ENCODE measurements at places on chromosomes 12 and 14.

- peak; percentile 63 for DNase-seq
Observed at GRCh38 chr12:13211859-13212664, 15.5 kb downstream of the EMP1 start.

- no peak for DNase-seq
Observed at GRCh38 chr12:64034901-64035576, 187.1 kb downstream of the KICS2 start.

DNA sequence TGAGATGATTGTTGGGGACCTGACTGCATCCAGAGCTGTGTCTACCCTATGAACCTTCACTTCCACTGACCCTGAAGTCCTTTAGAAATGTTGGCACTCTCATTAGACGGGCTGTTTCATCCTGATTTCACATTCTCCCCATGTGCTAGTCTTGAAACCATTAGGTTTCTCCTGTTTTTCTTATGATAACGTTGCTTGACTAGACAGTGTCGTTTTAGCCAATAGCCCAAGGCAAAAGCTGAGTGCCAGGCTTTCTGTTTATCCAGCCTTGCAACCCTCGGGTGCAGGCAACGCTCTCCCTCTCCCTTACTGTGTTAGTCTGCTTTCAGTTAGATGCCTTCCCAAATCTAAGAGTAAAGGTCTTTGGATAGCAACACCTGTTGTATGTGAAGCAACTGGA lies 30.1 kb downstream of the DACT1 start:
- DNase-seq = no peak

GRCh38 chr12:117513353-117513752 lies 151.9 kb upstream of the NOS1 start:
- no peak for DNase-seq

GRCh38 chr12:6396031-6396430 lies 12.1 kb downstream of the LTBR start:
- DNase-seq = no peak

DNA sequence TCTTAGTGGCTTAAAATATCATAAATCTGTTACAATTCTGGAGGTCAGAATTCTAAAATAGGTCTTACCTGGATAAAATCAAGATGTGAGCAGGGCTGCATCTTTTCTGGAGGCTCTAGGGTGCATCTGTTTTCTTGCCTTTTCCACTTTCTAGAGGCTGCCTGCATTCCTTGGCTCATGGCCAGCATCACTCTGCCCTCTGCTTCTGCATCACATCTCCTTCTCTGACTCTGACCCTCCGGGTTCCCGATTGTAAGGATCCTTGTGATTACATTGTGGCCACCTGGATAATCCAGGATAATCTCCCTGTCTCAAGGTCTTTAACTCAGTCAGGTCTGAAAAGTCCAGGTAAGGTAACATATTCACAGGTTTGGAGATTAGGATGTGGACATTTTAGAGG lies 11.0 kb upstream of the BMP4 start:
- DNase-seq = no peak

- DNase-seq = no peak
Observed at GRCh38 chr12:94080341-94081009, 67.9 kb upstream of the PLXNC1 start.

GRCh38 chr14:85454226-85454813 lies 75.6 kb upstream of the FLRT2 start:
- no peak for DNase-seq

- peak; percentile 71 for DNase-seq
Observed at GRCh38 chr12:121776190-121777098, 17.0 kb downstream of the RHOF start.

DNA sequence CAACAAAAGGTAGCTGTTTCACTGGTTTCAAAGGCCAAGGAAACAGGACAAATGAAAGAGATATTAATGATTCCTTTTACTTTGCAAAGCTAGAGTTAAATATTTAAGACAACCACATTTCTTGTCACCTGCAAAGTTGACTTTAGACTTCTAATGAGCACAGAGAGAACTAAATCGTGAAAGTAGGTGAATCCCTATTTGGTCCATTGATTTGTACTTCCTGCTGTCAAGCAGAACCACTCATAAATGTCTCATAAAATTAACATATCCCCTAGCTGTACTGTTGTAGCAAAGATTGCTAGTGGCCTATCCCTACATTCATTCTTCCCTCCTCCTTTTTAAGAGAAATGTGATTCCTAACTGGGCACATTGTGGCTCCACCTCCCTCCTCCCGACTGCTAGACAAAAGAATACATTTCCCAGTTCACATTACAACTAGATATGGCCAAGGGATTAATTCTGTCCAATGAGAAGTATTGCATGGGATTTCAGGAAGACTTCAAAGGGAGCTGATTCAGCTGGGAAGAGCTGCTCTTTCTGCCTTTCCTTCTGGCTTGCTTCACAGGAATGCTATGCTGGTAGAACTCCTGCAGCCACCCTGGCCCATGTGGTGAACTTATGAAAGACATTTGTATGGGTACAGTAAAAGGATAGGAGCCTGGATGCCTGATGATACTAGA lies 227.5 kb upstream of the ABCD2 start:
- DNase-seq = no peak

- DNase-seq = no peak
Observed at GRCh38 chr14:51836417-51836816, 24.0 kb upstream of the GNG2 start.

DNA sequence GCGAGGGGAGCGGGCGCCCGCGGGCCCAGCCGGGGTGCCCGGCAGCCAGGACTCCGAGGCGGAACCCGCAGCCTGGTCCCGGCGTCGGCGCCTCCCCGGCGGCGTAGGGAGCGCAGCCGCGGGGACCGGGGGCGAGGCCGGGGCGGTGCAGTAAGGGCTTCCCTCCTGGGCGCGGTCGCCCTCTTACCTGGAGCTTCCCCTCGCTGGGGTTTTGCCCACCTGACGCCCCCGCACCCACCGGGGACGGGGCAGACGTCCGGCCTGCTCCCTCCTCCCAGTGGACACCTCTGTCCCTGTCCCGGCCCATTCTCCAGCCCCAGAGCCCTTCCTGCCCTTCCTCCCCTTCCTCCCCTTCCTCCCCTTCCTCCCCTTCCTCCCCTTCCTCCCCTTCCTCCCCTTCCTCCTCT lies 413 bp upstream of the TUBA1C start:
- DNase-seq = no peak

GRCh38 chr12:31582155-31582554 lies 8.8 kb downstream of the DENND5B start:
- DNase-seq = no peak

GRCh38 chr12:127928615-127929571 lies 338.1 kb upstream of the TMEM132C start:
- DNase-seq = no peak

DNA sequence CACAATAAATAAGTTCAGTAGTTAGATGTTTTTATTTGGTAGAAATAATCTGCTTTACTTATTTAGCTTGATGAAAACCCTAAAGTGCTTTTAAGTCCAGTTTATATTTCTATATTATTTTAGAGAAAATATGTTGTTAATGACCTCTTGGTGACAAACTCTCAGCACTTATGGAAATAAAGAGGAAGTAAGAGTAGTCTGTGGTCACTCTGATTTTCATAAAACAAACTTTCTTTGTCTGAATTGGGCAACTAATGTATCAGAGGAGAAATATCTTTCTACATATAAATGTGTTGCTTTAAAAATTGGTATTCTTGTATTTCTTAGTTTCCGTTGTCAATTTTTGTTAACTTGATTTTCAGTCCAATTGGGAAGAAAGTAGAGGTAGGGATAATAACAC lies 878.9 kb upstream of the SEL1L start:
- DNase-seq = no peak

DNA sequence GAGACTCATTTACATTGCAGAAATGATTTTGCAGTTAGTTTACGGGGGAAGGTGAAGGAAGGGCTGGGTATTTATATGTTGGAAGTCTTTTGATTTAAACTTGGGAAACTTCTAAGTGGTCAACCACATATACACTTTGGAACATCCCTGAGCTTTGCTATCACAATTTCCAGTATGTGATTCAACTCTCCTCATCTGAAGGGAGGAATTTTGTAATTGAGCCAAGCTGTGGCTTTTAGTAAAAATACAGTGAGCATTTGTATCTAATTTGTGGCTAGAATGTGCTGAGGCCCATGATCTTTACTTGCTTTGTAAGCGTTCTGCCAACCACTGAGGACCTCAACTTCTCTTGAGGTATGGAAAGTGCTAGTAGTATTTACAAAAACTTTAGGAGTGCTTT lies 235.0 kb upstream of the PDZRN4 start:
- DNase-seq = no peak

DNA sequence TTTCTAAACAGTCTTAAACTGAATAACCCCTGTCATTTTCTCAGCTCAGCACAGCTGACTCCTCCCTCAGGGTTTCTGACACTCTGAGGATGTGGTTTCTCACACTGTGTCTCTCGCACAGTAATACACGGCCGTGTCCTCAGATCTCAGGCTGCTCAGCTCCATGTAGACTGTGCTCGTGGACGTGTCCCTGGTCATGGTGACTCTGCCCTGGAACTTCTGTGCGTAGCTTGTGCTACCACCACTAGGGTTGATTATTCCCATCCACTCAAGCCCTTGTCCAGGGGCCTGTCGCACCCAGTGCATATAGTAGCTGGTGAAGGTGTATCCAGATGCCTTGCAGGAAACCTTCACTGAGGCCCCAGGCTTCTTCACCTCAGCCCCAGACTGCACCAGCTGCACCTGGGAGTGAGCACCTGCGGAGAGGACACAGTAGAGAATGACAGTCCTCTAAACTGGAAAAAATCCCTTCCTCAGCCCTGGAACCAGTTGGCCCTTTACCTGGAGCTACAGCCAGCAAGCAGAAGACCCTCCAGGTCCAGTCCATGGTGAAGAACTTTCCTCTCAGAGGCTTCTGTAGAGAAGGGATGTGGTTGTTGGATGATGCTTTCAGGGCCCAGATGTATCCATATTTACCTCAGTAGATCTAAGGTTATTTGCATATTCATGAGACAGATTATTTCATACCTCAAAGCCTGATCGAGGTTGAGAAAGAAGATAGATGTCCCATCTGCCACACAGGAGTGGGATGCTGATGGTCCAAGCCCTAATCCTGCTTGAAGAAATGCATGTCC lies 984.8 kb downstream of the TMEM121 start:
- no peak for DNase-seq

- peak; percentile 81 for DNase-seq
Observed at GRCh38 chr12:49233842-49234526, 30.9 kb upstream of the TUBA1C start.

DNA sequence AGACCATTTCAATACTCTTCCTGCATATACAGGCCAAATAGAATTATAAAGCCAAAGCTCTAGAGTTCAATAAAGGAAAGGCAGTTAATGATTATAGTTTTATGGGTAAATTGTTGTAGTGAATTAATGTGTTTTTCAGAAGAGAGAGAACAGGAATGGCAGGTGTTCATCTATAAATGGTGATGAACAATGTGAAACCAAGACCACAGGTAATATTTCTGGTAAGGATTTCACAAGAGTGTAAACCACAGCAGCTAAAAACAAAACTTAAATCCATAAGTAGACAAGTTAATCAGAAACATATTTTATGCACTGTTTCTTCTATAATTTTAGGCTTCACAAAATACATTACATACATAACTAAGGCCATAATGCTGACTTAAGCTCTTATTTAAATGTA lies 204.4 kb downstream of the SYT1 start:
- DNase-seq = no peak

GRCh38 chr14:34275078-34275477 lies 187.0 kb downstream of the SPTSSA start:
- no peak for DNase-seq

GRCh38 chr14:94099006-94099405 lies 11.5 kb upstream of the IFI27 start:
- no peak for DNase-seq

- DNase-seq = no peak
Observed at GRCh38 chr12:3204730-3205531, 127.8 kb downstream of the TSPAN9 start.

DNA sequence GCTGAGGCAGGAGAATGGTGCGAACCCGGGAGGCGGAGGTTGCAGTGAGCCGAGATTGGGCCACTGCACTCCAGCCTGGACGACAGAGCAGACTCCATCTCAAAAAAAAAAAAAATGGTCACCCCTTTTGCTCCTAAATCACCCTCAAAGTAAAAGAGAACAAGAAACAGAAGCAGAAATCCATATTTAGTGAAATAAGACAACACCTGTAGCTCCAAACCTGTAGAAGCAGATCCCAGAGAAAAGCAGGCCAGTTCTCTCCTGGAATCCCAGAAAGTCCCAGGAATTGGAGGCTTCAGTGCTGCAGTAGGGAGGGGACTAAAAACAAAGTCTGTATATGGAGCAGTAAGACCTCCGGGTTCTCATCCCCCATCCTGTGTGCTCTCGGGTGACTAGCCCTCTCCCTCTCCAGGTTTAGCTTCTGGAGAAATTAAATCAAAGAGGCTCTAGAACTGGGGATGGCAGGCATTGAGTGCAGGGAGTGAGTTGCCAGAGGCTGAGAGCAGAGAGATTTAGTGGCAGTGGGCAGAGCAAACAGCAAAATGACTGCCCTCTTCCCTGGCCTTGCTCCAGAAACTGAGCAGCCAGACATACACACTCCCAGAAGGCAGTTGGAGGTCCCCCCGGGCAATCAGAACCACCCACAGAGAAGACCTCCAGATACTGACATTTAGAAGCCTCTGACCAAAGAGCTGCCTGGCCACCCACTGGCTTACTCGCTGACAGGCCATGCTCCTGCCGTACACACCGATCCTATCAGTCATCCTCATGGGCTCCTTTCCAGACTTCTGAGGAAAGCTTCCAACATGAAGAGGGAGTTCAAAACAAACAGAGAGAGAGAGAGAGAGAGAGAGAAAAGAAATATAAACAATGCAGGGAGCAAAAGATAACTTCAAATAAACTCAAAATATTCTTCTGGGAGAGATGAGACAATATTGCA lies 6.3 kb upstream of the MLXIP start:
- no peak for DNase-seq

- no peak for DNase-seq
Observed at GRCh38 chr12:11862798-11863197, 207.9 kb upstream of the BCL2L14 start.

DNA sequence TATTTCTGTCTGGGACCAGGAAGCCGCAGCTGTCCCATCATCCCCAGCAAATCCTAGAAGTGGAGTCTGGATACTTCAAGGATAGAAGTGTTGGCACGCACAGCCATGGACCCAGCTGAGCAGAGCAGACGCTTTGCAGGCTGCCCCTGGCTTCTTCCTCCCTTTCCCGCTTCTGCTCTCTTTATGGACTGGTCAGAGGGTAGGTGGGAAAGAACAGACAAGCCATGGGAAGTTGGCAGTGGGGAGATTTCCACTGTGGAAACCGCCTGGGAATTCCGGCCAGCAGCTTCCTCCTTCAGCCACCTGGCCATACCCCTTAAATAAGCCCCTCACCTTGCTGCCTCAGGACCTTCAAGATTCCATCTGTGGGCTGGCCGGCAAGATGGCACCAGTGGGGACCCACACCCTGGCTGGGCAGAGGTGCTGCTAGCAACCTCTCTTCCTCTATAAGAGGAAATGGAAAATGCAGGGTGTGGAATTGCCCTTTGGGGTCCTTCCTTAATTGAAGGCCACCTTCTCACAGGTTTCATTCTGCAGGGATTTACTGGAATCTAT lies 20.6 kb downstream of the OTUB2 start:
- no peak for DNase-seq

DNA sequence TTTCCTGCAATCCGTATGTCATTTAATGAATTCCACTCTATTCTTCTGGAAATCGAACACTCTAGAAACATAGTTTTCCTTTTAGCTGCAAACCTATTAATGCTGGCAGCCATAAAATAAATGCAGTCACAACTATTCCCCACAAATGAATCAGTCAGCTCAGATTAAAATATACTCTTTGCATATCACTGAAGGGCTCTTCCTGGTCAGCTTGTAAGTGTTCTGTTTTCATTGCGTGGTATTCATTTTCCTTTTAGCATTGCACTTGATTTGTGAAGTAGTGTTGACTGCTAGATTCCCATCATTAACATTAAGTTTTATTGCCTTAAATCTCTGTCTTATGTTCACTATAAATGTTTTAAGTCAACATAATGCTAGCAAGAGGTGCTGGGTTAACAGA lies 685.9 kb downstream of the DIO2 start:
- no peak for DNase-seq

Measured in dorsolateral prefrontal cortex (tissue), 122 donors.